Occipital lobe (tissue), 3 donors: ENCODE measurements at places on chromosomes 4 and X. TPM values are rescaled to one million over a fixed set of nuclear protein-coding genes. Genes with fewer than 3 reads are reported as not detected.

GRCh38 chrX:18871970-18872369 is 111.9 kb downstream of the PHKA2 start:
- no peak for DNase-seq

DNA sequence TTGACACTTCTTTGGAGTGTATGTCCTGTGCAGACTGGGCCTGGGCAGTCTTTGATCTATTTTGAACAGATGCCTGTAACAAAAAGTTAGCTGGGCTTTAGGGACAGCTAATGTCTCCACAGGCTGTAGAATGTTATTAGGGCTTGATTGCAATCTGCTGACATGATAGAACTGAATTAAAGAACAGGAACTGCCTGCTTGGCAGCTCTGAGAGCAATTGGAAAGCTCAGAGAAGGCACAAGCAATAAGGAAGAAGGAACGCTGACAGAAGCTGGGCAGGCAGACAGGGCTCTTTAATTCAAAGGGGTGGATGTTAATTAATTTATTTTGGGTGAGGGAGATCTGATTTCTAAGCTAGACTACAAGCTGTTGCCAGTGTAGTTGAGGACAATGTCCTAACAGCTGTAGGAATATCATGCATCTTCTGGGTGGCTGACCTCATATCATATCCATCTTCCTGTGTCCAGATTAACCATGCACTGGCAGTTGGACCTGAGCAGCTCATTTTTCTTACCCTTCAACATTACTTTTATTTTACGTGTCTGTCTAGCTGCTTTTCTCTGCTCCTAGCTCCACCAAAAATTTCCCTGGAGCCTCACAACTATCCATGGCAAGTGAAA is 20.7 kb upstream of the GRXCR1 start:
- DNase-seq: no peak

GRCh38 chr4:17065821-17066220 is 167.4 kb upstream of the LDB2 start:
- DNase-seq: no peak

DNA sequence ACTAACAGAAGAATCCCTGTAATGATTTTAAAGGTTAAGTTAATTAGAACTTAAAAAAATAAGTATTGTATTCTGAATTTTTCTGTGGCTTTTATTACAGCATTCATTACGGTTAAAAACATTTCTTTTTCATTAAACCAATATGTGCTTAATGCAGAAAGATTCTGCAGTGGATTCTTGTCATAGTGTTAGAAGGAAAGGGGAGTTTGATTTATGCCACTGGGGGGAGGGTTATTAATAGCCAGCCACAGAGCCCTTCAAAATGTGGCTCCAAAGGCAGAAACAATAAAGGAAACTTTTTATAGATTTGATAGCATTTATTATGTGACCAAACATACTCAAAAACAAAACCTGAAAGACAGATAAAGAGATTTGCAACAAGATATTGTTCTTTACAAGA is 9.1 kb downstream of the SMAD1 start:
- no peak for DNase-seq

GRCh38 chrX:18173494-18174180 is 47.0 kb downstream of the BEND2 start:
- no peak for DNase-seq

DNA sequence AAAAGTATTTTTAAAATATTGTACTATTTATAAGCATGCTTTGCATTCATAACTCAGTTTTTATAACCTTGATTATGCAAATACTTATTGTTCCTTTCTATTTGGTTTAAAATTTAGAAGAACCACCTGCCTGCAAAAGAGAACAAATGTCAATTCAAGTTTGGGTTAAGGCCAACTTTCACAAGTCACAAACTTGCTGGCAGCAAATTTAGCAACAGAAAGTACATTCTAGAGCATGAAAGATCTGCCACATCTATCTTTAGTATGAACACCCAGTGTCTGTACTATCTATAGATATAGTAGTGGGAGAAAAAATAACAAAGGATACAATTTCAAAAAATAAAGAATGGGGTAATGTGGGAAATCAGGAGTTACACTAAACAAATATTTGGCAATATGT is 1014.2 kb downstream of the C4orf33 start:
- DNase-seq: no peak

GRCh38 chr4:116055857-116056827 is 942.7 kb upstream of the NDST4 start:
- DNase-seq: no peak

GRCh38 chr4:80393246-80393969 is 57.9 kb downstream of the CFAP299 start:
- DNase-seq: no peak

DNA sequence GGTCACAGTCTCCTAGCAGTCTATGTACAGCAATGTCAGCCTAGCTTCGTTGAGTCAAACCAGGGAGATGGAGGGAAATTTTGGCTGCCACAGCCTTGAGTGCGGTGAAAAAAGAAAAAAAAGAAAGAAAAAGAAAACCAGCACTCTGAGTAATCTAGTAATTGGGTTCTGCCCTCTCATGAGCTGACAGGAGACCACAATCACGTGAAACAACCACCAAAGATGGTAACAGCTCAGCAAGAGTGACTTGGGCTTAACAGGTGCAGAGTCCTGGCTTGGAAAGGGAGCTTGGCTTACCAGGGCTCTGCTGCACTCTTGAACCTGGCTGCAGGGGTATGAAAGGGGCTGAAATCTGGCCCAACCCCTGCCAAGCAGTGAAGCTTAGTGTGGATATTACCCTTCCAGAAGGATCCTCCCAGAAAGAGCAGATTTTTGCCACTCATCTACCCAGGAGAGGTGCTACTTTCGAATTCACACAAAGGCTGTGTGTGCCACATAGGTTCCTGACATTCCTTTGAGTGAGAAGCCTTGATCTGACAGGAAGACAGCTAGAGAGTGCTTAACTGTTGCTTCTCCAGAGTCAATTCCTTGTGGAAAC is 350.3 kb downstream of the PTTG2 start:
- no peak for DNase-seq

- DNase-seq: no peak
Measured at GRCh38 chrX:36626898-36627297, 381.3 kb upstream of the FAM47C start.

DNA sequence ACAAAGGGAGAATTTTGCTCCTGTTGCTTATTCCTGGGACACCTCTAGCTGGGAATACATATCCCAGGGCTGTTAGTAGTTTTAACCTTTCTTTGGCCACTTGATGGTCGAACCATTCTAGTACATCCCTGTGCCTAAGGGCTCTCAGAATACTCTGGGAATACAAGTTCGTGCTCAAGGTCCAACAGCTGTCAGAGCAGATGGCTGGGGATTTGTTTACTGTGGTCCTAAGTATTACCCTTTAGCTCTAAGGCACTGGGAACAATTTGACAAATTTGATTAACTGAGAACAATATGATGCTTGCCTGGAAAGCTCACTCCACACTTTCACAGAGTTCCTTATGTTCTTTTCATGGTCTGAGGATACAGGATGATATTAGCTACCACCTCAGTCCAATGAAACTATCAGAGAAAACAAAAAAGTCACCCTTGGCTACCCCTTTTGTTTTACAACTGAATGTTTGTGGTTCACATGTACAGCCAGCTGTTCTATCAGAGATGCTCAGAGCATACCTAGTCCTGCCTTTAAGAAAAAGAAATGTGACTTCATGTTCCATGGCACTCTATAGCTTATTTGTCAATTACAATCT is 47.4 kb upstream of the PHOX2B start:
- DNase-seq: no peak

GRCh38 chrX:129125122-129125914 is 398.0 kb downstream of the SMARCA1 start:
- DNase-seq: no peak

- DNase-seq: no peak
Measured at GRCh38 chr4:121728798-121729226, 32.0 kb upstream of the ANXA5 start.

GRCh38 chr4:37066159-37066558 is 178.4 kb upstream of the NWD2 start:
- DNase-seq: no peak

- DNase-seq: no peak
Measured at GRCh38 chrX:143854006-143854405, 29.9 kb upstream of the UBE2NL start.

DNA sequence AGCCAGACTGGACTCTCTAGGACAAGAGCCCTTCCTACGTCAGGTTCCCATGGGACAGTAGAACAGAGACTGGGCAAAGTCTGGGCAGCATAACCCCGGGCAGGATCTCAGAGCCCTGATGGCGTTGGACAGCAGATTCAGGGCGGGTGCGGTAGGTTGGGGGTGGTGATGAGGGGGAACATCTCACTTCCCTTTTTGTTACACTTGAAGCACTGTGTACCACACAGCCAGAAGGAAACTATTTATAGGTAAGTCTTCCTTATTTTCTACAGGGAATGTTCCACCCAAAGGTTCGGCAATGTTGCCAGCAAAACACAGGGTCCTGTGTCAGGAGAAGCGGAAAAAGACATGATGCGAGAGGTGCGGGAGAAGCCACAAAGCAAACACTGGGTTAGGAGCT is 54.3 kb downstream of the TSC22D3 start:
- DNase-seq: no peak

DNA sequence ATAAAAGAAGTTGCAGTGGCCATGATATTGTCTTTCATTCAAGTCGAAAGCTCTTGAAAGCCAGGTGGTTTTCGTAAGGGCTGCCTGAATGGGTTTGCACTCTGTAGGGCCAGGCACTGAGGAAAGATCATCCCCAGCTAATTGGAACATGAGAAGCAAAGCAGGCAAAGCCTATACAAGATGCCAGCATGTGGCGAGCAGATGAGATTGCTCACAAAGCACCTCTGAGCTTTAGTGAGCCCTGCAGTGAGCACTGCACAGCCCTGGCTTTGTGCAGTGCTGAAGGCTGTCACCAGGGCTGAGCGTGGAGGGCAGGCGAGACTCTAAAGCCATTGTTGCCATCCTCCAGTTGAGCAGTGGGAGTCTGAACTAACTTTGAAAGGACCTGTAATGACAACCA is 53.8 kb downstream of the HADH start:
- DNase-seq: no peak

DNA sequence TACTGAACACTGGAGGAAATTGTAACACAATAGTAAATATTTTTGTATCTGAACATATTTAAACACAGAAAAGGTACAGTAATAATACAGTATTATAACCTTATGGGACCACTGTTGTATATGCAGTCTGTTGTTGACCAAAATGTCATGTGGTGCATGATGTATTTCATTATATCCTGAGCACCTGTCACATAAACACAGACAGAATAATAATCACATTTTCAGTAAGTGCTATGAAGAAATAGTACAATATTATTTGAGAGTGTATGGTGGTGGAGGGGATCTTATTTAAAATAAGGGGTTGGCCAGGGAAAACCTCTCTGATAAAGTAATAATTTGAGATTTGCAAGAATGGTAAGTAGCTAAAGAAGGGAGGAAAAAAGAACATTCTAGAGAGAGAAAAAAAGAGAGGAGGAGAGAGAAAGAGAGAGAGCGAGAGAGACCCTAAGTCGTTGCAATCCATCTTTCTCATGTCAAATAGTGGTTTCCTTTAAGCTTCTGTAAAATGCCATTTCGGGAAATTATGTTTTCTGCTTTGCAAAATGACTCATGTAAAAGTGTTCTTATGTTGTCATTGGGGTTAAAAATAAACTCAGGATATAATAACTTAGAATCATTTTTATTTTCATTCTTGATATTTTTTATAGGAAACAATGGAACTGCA is 19.3 kb upstream of the CLNK start:
- DNase-seq: no peak

DNA sequence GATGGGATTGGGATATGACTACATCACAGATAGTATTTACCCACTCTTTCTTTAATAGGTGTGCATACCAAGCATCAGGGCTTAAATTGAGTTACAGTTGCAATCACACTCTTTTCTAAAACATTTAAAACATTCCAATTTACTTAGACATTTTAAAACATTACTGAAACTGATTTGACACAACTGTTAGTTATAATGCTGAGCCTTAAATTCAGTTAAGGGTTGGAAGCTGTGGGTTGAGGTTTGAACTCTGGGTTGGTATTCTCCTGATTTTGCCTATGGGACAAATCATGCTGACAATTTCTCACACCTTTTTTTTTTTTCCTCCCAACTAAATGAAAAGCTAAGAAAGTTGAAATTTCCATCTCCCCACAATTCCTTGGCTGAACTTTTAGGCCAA is 16.3 kb downstream of the SLIT2 start:
- DNase-seq: no peak

DNA sequence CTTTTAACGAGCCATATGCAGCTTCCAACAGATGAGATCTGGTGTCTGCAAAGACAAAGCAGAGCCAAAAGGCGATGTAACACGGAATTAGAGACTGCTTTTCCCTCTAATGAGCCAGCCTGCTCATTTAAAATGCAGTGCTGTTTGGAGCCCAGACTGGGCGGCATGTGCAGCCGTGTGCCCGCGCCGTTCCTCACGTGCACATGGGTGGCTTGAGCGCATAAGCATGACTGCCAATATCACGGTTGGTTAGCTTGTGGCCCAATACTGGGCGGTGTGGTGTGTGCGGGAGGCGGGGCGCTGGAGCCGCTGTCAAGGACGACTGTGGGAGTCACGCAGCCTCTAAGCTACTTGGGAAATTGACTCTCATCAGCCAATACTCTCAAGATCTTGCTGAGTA is 87.0 kb upstream of the SCOC start:
- DNase-seq: peak; percentile 30

DNA sequence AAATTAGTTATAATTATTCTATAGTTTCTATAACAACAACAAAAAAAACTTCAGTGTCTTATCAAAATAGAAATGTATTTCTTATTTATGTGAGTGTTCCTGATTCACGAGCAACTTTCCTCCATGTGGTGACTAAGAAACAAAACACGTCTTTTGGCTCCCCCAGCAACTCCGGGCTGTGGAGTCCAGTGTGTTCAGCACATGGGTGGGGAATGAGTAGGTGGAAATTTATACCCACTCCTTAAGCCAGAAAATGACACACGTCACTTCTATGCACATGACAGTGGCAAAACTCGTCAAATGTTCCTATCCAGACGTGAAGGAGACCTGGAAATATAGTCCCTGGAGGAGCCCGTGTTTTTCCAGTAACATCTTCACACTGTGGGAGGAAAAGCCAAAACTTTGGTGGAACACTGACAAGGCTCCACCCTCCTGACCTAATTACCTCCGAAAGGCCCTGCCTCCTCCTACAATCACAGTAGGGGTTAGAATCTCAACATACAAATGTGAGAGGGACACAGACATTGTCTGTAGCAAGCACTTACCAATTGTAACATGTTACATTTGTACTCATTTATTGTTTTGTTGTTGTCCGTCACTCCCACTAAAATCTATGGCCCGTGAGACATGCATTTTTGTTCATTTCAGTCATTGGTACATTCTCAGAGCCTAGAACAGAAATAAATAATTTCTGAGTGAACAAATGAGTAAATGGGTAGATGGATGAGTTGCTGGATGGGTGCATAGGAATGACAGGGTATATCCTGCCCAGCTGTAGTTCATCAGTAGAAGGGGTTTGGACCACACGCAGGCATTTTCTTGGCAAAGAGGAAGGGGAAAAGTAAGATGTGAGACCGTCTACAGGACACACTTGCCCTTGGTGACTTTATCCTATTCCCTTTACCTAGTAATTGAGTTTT is 605.8 kb upstream of the TENM3 start:
- DNase-seq: no peak

GRCh38 chr4:164368894-164369293 is 385.0 kb upstream of the SMIM31 start:
- no peak for DNase-seq

The PHOX2B gene
- not detected for total RNA-seq

The GPR34 gene
- 23.4 TPM for total RNA-seq

The SCD5 gene
- total RNA-seq: 287 TPM

The RNF175 gene
- total RNA-seq: 26.7 TPM

The ARHGEF38 gene
- total RNA-seq: 0.62 TPM

The FOXR2 gene
- not detected for total RNA-seq

The TMEM144 gene
- total RNA-seq: 3.0 TPM

The ETNPPL gene
- total RNA-seq: 0.78 TPM

The RHOXF1 gene
- total RNA-seq: not detected

The CXCL8 gene
- total RNA-seq: 5.1 TPM
